Lower leg skin (tissue), 4 donors: ENCODE measurements at places on chromosomes 4 and X.

- no peak for DNase-seq
These were observed 803.6 kb downstream of the GLUD2 start for GRCh38 chrX:121851033-121851432.

DNA sequence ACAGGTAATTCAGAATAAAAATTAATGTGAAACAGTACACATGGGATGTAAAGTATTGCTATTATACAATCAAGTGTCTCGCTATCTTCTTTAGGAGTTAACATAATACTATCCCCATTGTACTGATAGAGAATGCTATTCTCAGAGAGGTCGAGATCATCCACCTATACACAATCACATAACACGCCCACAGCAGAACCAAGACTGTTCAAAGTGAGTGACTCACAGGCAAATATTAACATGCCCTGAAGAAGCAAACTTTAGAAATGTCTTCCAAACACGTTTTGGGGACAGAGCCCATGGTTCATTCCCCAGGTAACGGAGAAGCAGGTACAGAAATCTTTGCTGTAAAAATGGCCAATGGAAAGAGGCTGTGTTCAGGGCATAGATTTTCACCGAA, 50.1 kb upstream of the PHKA2 start:
- no peak for DNase-seq

DNA sequence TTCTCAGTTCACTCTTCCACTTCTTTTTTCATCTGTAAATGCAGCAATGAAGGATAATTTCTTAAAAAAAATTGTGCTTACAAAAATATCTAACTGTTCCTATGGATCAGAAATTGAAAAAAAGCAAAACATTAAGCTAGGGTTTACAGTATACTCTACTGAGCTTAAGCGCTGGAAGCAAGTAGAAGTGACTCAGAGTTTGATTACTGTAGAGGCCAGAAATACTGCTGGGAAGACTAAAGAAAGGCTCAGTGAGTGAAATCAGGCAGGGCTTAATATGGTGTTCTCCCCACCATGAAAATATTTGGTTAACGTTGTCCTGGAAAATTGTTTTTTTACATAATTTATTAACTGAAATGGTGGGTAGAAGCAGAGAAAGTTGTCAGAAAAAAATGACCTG, 1061.8 kb upstream of the GRIA3 start:
- DNase-seq = no peak

DNA sequence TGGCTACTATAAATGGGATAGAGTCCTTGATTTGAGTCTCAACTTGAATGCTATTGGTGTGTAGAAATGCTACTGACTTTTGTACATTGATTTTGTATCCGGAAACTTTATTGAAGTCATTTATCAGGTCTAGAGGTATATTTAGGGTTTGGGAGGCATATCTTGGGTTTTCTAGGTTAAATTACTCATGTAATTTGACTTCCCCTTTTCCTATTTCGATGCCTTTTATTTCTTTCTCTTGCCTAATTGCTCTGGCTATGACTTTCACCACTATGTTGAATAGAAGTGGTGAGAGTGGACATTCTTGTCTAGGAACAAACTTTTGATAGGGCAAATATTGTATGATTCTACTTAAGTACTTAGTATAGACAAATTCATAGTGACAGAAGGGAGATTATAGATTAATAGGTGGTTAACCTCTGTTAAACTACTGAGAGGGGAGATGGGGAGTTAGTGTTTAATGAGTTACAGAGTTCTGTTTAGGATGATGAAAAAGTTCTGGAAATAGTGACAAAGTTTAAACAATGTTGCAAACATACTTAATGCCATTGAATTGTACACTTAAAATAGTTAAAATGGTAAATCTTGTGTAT, 22.8 kb upstream of the HSPA4L start:
- no peak for DNase-seq

- DNase-seq = no peak
These were observed 424.5 kb upstream of the CTSO start for GRCh38 chr4:156378033-156378665.

DNA sequence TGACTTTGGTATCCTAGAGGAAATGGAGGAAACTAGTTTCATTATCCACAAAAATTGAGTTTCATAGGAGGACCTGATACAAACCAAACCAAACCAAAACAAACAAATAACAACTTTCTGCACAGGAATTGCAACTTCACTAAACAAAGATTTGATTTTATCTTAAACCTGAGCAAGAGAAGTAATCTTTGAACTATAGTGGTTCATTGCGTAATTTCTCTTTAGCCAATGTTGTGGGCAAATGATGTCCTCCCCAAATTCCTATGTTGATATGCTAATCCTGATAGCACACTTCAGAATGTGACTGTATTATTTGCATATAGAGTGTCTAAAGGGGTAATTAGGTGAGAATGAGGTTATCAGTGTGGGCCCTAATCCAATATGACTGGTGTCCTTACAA, 102.4 kb downstream of the CAMK2D start:
- DNase-seq = no peak

DNA sequence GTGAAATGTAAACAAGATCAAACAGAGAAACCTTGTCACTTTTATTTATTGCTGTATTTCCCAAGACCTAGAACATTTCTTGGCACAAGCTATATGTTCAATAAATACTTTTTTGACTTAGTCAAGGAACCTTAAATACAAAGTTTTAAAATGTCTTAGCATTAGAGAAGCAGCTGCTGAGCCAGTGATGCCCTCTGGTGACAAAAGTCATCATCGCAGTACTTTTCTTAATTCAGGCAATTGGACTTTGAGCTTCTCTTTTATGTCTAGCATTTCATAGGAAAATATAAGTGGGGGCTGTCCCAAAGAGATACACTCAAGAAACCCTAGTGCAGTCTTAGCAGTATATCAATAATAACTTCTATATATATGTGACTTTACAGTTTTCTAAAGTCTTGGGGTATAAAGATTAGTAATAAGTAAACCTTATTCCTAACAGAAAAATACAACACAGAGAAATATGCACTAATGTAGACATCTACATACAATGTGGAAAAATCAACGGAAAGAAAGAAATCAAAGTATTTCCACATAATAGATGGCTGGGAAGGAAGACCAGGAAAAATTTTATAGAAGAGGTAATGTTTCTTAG, 118.4 kb downstream of the DTHD1 start:
- no peak for DNase-seq

- DNase-seq = no peak
These were observed 90.3 kb upstream of the GRIA3 start for GRCh38 chrX:123093792-123094191.
